ENCODE measurements at places on chromosomes 16 and 17.

DNA sequence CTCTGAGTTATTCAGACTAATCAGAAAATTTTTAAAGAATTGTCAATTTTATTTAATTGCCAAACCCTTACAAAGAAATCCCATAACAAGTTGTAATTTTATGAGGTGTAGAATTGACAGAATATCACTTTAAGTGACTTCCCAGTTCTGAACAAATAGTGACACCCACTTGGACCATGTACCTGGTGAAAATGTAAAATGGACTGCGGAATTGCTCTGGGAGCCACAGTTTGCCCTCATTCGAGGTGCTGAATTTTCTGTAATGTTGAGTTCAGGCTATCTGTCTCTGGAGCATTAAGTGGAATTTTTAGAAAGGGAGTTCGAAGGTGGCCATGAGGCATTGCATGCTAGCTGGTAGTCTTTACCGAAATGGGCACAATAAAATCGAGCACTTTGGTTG, 5.1 kb downstream of the GNAO1 start:
- DNase-seq: no peak

- DNase-seq: no peak
Measured at GRCh38 chr17:42309986-42310786, 21.9 kb downstream of the STAT5A start.

GRCh38 chr17:70071127-70071526, 3.9 kb upstream of the KCNJ16 start:
- DNase-seq: peak; percentile 16

GRCh38 chr16:57766714-57767348, 31.3 kb downstream of the KATNB1 start:
- no peak for DNase-seq

GRCh38 chr16:86384263-86384649, 126.1 kb upstream of the FOXF1 start:
- no peak for DNase-seq

- peak; percentile 80 for DNase-seq
Measured at GRCh38 chr16:87288753-87289362, 28.3 kb downstream of the C16orf95 start.

- no peak for DNase-seq
Measured at GRCh38 chr17:49365667-49366066, 3.6 kb upstream of the ZNF652 start.

- peak; percentile 57 for DNase-seq
Measured at GRCh38 chr17:58006560-58006923, 504 bp downstream of the SRSF1 start.

DNA sequence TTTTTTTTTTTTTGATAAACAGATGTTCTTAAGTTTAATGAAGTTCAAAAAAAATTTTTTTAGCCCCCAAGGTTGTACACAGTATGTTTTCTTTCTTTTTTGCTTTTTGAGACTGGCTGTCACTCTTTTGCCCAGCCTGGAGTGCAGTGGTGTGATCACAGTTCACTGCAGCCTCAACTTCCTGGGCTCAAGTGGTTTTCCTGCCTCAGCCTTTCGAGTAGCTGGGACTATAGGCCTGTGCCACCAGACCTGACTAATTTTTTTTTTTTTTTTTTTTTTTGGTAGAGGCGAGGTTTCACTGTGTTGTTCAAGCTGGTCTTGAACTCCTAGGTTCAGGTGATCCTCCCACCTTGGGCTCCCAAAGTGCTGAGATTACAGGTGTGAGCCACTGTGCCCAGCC, 12.8 kb downstream of the ITGAE start:
- DNase-seq: no peak

- no peak for DNase-seq
Measured at GRCh38 chr17:8138374-8138671, 13.9 kb downstream of the PER1 start.

GRCh38 chr16:83743241-83743640, 64.5 kb upstream of the HSBP1 start:
- no peak for DNase-seq

DNA sequence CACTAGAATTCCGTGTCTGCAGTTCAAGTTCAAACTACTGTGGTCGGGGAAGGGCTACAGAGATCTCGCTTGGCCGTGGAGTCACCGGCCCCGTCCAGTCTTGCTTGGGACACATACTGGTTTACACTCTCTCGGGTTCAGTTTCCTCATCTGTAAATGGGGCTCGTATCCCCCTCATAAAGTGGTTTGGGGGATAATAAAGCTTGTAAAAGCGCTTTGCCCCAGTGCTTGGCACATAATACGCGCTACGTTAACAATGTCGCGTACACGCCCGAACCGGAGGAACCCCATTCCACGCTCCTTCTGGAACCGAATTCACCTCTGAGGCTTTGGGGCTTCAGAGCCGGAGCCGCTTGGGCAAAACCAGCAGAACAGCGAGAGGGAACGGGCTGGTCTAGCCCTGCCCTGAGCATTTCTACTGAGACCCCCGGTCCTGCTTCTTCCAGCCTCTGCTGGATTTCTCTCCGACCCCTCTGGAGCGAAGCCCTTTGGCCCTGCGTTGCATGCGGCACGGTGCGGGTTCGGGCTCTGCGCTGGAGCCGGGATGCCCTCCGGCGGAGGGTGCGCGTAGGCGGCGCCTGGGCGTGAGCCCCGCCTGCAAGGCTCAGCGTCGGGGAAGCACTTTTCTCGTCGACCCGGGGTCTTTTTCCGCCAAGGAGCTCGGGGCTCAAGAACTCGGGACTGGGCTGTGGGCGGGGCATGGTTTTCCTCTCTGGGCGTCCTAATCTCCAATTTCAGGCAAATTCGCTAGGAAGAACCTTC, 26.1 kb upstream of the HOXB13 start:
- no peak for DNase-seq

- DNase-seq: no peak
Measured at GRCh38 chr16:5490499-5490898, 392.9 kb upstream of the EEF2KMT start.

DNA sequence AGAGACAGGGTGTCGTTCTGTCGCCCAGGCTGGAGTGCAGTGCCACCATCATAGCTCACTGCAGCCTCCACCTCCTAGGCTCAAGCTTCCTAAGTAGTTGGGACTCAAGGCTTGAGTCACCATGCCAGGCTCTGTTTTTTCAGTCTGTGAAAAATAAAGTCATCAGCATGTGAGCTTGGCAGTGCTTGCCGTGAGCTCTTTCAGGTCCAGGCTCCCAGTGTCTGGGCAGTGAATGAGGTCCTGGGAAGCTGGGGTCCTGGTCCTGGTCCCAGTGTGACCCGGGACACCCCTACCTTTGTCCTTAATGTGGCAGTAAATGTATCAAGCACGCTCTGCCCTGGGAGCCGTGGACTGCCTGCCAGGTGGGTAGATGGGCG, 22.9 kb upstream of the RPL13 start:
- no peak for DNase-seq

DNA sequence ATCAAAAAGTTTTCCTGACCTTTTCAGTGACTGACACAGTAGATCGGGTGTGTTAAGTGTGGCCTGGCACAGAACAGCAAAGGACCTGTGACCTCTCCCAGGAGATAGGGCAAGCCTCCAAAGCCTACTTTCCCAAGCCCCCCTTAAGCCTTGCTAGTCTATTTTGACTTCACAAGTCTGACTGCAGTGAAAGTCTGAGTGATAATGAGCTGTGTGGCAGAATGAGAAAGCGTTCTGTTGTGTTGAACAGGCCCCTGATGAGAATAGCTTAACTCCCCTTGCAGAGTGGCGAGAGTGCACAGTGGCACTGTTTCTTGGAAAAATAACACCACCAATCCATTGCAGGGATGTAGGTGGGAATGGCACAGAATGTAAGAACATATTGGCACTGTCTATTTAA, 32.8 kb downstream of the MMD start:
- DNase-seq: no peak

DNA sequence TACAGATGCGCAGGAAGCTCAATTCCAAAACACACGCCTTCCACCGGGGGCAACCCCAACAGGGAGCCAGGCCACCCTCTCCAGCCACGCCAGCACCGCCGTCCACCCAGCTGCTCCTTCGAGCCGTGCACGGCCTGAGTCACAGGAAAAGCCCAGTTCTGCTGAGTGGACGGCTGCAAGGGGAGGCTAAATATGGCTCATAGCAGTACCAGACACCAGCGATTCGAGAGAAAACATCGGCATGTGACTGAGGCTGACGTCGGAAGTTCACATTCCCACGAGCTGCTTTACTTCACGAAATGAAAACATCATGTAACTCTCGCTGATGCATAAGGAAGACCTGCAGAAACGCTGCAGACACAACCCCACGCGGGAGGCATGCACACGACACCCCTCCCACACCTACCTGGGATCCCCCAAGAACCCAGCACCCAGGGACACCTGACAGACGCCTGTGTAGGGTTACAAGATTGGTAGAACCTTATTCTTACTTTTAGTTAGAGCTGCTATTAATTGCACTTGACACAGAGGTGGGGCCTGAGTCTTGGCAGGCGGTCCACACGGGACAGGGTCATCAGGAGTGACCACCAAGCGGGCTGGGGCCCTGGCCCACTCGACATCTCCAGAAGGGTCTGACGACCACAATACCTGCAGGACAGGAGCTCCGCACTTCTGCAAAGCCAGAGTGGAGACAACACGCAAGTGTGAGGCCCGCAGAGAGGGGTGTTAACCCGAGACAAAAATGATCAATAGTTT, 116.8 kb downstream of the ANKRD11 start:
- DNase-seq: peak; percentile 82

All from astrocyte (in vitro differentiated cells and primary cell).